ENCODE measurements at places on chromosomes 16 and 17.

DNA sequence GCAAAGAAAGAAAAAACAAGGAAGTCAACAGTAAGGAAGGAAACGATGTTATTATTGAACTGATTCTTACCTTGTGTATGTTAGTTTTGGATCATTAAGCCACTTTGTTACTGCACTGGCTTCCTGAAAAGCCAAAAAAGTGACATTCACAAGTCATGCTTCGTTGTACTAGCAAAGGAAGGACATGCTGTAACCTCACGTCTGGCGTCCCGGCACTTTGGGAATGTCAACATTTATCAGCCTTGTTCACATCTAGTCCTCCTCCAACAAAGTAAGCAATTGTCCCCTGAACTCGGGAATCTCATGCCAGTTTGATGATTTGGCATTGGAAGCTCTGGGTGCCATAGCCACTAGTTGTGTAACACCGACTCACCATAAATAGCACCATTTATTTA lies 731 bp upstream of the MKS1 start:
- peaks cover 2% of the 10 kb centered on the region for H3K27me3 ChIP-seq
- peak overlapping the region; percentile 90 for H3K4me3 ChIP-seq
- peaks cover 4% of the 10 kb centered on the region for H3K4me1 ChIP-seq
- DNase-seq: no peak

- H3K4me3 ChIP-seq: no peak overlapping the region
- H3K36me3 ChIP-seq: peaks cover 13% of the 10 kb centered on the region
- H3K27me3 ChIP-seq: peaks cover 12% of the 10 kb centered on the region
- H3K27ac ChIP-seq: peak overlapping the region; percentile 57
Measured at GRCh38 chr17:74316220-74316619, 9.8 kb upstream of the KIF19 start.

- H3K36me3 ChIP-seq: no peaks in the 10 kb centered on the region
- no peak overlapping the region for H3K27ac ChIP-seq
- H3K27me3 ChIP-seq: no peaks in the 10 kb centered on the region
- H3K4me3 ChIP-seq: no peak overlapping the region
- no peak for DNase-seq
Measured at GRCh38 chr17:60724647-60725046, 47.0 kb downstream of the BCAS3 start.

DNA sequence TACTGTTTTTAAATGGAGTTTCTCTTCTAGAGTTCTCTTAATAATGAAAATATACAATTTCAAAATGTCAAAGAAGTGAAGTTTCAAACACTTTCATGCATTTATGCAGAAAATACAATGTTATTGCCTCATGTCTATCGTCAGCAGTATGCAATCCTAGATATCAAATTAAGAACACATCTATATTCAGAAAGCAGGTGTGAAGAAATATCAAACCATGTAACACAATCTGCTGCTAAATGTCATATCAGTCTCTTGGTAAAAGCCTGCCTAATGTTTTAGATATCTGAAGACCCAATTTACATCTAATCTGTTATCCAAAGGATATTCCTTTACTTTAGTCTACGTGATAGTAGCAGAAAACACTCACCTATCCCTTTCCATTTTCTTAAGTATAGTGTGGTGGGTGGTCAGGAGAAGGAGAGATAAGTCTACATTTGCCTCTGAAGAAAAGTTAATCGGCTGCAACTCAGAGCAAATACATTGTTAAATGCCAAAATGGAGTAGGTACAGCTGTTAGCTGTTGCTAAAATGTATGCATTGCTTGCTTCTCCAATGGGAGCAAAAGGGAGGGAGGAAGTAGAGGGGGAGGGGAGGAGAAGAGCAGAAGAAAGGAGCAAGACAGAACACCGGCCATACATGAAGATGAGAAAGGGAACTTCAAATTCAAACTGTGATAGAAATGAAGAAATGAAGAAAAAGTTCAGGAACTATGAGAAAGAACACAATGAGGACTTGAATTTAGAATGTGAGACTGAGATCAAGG lies 64.9 kb downstream of the ITFG1 start:
- H3K36me3 ChIP-seq: no peaks in the 10 kb centered on the region
- DNase-seq: no peak
- no peak overlapping the region for H3K4me3 ChIP-seq
- H3K27me3 ChIP-seq: no peaks in the 10 kb centered on the region
- H3K27ac ChIP-seq: no peak overlapping the region

GRCh38 chr17:74212209-74212912 lies 1.0 kb upstream of the TTYH2 start:
- peaks cover 13% of the 10 kb centered on the region for H3K27me3 ChIP-seq
- peak overlapping the region; percentile 97 for H3K4me3 ChIP-seq
- H3K27ac ChIP-seq: peak overlapping the region; percentile 90
- H3K4me1 ChIP-seq: peaks cover 55% of the 10 kb centered on the region
- no peak for DNase-seq

- no peak for DNase-seq
- no peaks in the 10 kb centered on the region for H3K36me3 ChIP-seq
- H3K4me1 ChIP-seq: peaks cover 2% of the 10 kb centered on the region
- H3K27me3 ChIP-seq: peaks cover 3% of the 10 kb centered on the region
Measured at GRCh38 chr16:31869511-31870201, 4.0 kb upstream of the ZNF267 start.

DNA sequence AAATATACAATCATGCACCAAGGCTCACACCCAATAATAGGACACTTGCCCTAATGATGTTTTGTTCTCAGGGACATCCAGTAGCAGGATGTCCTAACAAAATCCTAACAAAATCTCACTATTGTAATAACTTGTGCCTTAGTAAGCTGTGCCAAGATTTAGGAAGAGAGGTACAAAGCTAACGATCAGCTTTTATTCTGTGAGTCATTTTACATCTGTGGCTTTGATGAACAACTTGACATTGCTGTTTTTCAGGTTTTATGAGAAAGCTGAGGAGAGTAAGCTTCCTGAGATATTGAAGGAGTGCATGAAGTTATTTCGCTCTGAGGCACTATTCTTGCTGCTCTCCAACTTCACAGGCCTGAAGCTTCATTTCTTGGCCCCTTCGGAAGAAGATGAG lies 18.9 kb downstream of the OGFOD1 start:
- no peak overlapping the region for H3K4me3 ChIP-seq
- no peak overlapping the region for H3K27ac ChIP-seq
- peaks cover 7% of the 10 kb centered on the region for H3K36me3 ChIP-seq
- no peaks in the 10 kb centered on the region for H3K4me1 ChIP-seq
- no peaks in the 10 kb centered on the region for H3K27me3 ChIP-seq
- no peak for DNase-seq

DNA sequence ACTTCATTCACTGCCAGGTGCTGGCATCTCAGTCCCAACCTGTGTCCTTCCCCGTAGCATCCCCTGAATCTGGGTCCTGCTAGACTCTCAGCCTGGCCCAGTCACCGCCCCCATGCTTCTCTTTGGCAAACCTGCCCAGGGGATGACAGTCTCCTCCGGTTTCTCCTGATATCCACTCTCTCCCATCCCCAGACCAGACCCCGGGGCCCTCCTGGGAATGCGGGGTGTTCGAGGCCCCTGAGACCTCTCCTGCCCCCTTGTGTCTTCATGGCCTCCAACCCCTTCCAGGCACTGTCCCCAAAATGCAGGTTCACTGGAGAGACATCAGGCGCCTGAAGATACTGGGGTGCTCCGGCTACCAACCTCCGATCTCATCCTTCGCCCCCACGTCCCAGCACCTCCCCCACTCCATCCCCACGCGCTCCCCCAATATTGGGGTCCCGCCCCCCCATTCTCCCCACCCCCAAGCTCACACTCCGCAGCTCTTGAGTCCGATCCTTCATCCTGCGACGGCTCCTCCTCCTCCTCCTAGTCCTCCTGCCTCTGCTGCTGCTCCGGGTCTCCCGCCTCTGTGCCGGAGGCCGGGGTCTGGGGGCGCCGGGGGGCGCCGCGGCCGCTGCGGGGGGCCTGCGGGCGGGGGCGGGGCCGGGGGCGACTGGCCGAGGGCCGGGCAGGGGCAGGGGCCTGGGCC lies 399 bp downstream of the STX1B start:
- H3K4me3 ChIP-seq: peak overlapping the region; percentile 94
- DNase-seq: peak; percentile 42
- H3K27ac ChIP-seq: peak overlapping the region; percentile 68
- H3K27me3 ChIP-seq: peaks cover 7% of the 10 kb centered on the region
- no peaks in the 10 kb centered on the region for H3K36me3 ChIP-seq

- no peak overlapping the region for H3K4me3 ChIP-seq
- H3K4me1 ChIP-seq: peaks cover 14% of the 10 kb centered on the region
- H3K27me3 ChIP-seq: peaks cover 4% of the 10 kb centered on the region
- DNase-seq: no peak
- no peak overlapping the region for H3K27ac ChIP-seq
Measured at GRCh38 chr17:57102122-57102521, 17.1 kb downstream of the AKAP1 start.

- no peaks in the 10 kb centered on the region for H3K4me1 ChIP-seq
- DNase-seq: peak; percentile 74
- H3K4me3 ChIP-seq: no peak overlapping the region
- peaks cover 11% of the 10 kb centered on the region for H3K27me3 ChIP-seq
Measured at GRCh38 chr16:67284699-67285646, 5.6 kb downstream of the PLEKHG4 start.

GRCh38 chr16:85515319-85515745 lies 97.8 kb upstream of the GSE1 start:
- H3K27me3 ChIP-seq: peaks cover 11% of the 10 kb centered on the region
- DNase-seq: no peak
- H3K27ac ChIP-seq: no peak overlapping the region

DNA sequence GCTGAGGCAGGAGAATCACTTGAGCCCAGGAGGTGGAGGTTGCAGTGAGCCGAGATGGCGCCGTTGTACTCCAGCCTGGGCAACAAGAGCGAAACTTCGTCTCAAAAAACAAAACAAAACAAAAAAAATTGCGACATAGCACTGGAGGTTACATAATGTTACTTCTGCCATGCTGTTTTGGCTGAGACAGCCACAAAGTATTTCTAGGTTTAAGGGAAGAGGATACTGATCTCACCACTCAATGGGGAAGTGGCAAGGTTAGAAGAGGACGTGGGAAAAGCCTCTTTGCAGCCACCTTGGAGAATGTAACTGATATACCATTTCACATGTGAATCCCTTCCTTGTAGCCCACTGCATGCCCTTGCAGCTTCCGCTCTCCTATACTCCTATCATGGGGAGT lies 131.2 kb upstream of the NLRP1 start:
- no peak overlapping the region for H3K4me3 ChIP-seq
- no peak overlapping the region for H3K27ac ChIP-seq
- DNase-seq: no peak
- peaks cover 4% of the 10 kb centered on the region for H3K4me1 ChIP-seq
- peaks cover 10% of the 10 kb centered on the region for H3K27me3 ChIP-seq

- H3K27ac ChIP-seq: no peak overlapping the region
- no peak for DNase-seq
- no peak overlapping the region for H3K4me3 ChIP-seq
Measured at GRCh38 chr17:31295489-31295871, 1.6 kb downstream of the OMG start.

- no peaks in the 10 kb centered on the region for H3K36me3 ChIP-seq
- no peak overlapping the region for H3K4me3 ChIP-seq
- H3K27ac ChIP-seq: no peak overlapping the region
- peaks cover 4% of the 10 kb centered on the region for H3K27me3 ChIP-seq
- no peak for DNase-seq
Measured at GRCh38 chr16:50038756-50039529, 13.9 kb downstream of the CNEP1R1 start.

DNA sequence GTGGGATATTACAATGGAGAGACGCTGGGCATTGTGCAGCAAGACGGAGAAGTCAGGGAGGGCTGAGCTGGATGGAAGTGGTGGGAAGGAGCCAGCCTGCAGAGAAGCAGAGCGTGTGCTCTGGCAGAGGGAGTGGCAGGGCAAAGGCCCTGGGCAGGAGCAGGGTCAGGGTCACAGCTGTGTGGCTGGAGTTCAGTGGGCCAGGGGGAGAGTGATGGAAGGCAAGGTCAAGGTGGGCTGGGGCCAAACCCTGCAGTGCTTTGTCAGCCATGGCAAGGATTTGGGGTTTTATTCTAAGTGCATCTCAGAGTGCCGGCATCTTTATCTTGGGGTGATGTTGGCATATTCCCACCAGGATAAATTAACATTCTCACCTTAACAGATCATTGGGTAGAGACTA lies 31.9 kb upstream of the C16orf78 start:
- H3K36me3 ChIP-seq: no peaks in the 10 kb centered on the region
- peaks cover 9% of the 10 kb centered on the region for H3K27me3 ChIP-seq
- no peak overlapping the region for H3K27ac ChIP-seq
- no peak overlapping the region for H3K4me3 ChIP-seq
- no peak for DNase-seq
- H3K4me1 ChIP-seq: peaks cover 15% of the 10 kb centered on the region

DNA sequence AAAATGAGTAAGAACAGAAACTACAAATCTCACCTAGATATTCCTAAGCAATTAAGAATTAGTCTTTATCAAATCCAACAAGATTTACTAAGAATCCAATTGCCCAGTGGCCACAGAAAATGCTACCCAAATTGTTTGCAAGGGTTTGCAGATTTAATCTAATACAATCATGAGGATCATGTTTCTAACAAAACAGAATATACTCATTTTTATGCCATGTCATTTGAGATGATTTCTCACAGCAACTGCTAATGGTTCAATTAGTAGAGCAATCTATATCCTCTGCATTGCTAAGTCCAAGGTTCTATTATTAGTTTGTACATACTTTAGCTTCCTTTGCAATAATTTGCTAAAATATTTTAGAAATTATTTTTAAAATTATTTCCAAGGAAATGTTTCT lies 41.2 kb downstream of the HELZ start:
- H3K4me3 ChIP-seq: no peak overlapping the region
- H3K4me1 ChIP-seq: peaks cover 2% of the 10 kb centered on the region
- H3K27me3 ChIP-seq: no peaks in the 10 kb centered on the region
- H3K36me3 ChIP-seq: no peaks in the 10 kb centered on the region

- no peak overlapping the region for H3K27ac ChIP-seq
- H3K36me3 ChIP-seq: no peaks in the 10 kb centered on the region
- no peak for DNase-seq
- peaks cover 5% of the 10 kb centered on the region for H3K4me1 ChIP-seq
Measured at GRCh38 chr17:68624381-68624780, 23.2 kb upstream of the FAM20A start.

DNA sequence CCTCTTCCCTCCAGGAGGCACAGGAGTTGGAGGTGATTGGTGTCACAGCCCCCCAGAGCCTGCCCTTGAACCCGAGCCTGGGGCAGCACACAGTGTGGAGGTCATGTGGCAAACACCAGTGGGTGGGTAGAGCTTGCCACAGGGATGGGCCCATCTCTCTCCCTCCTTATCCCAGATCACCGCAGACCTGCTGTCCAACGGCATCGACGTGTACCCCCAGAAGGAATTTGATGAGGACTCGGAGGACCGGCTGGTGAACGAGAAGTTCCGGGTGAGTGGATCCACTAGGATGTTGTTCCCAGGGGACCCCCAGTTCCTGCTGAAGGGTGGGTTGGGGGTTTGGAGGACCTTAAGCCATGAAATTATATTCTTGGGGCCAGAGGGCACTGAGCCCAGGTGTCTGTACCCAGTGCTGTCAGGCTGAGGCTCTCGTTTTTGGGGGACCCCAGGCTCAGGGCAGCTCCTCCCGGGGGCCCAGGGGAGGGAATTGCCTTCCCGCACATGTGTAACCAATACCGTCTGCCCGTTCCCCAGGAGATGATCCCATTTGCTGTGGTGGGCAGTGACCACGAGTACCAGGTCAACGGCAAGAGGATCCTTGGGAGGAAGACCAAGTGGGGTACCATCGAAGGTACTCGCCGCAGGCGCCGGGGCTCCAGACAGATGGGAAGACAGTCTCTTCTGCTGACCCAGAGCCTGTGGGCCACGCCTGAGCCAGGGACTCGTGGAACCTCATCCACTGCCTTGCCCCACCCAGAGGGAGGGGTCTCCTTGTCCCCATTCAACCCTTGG lies 351.9 kb downstream of the SEC14L1 start:
- no peak for DNase-seq
- H3K27ac ChIP-seq: no peak overlapping the region
- H3K4me1 ChIP-seq: peaks cover 2% of the 10 kb centered on the region
